ENCODE measurements at places on chromosomes 4 and X.
A peak's percentile ranks its signal among the peaks of the same experiment; 100 is the strongest.

GRCh38 chrX:24668111-24668510 is 21.0 kb upstream of the PCYT1B start:
- DNase-seq = no peak

DNA sequence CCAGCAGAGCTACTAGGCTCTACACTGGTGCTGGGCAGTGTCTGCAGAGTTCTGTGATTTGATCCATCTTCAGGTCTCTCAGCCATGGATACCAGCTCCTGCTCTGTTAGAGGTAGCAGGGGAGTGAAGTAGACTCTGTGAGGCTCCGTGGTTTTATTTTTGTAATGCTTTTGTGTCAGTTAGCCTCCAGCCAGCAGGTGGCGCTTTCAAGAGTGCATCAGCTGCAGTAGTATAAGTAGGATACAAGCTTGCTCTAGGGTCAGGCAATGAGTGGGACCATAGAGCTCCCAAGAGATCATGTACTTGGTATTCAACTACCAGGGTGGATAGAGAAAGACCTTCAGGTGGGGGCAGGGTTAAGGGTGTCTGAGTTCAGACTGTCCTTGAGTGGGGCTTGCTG is 362.5 kb upstream of the TRAM1L1 start:
- DNase-seq = no peak

DNA sequence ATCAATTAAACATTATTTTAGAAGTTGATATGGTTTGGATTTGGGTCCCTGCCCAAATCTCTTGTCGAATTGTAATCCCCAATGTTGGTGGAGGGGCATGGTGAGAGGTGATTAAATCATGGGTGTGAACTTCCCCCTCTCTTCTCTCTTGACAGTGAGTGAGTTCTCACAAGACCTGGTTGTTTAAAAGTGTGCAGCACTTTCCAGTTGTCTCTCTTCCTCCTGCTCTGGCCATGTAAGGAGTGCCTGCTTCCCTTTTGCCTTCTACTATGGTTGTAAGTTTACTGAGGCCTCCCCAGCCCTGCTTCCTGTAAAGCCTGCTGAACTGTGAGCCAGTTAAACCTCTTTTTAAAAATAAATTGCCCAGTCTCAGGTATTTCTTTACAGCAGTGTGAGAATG is 141.4 kb downstream of the GALNTL6 start:
- DNase-seq = no peak

DNA sequence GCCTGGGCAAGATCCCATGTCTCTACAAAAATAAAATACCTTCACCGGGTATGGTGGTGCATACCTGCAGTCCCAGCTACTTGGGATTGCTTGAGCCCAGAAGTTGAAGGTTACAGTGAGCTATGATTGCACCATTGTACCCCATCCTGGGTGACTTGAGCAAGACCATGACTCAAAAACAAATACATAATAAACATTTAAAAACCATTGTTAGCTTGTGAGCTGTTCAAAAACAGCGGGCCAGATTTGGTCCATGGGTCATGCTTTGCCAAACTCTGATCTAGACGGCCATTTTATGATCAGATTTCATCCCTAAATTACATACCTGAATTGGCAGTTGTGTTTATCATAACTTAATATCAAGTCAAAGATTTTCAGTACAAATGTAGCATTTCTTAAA is 76.0 kb upstream of the GPM6B start:
- DNase-seq = no peak

- no peak for DNase-seq
Measured at GRCh38 chr4:53322696-53323095, 43.2 kb downstream of the SCFD2 start.

- DNase-seq = peak; percentile 73
Measured at GRCh38 chr4:145935253-145936141, 3.1 kb downstream of the ZNF827 start.

DNA sequence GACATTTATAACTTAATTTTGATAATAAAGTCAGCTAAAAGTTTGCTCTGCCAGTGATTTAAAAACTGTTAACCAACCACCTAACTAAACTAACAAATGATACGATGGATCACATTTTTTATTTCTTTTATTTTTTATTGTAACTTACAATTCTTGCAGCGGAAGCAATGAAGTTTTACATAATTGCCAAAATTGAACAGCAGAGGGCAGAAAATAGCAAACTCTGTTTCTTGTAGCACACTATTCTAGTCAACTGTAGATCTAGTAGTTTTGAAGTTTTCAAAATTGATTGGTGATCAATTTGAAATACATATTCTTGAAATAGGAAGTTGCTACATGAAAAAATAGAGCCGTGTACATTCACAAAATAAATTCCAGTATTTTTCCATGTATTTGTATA is 2.8 kb upstream of the GRIA2 start:
- no peak for DNase-seq

GRCh38 chr4:66252291-66252690 is 582.0 kb upstream of the EPHA5 start:
- DNase-seq = no peak

- no peak for DNase-seq
Measured at GRCh38 chr4:142567199-142567598, 278.9 kb downstream of the INPP4B start.
